ENCODE measurements at places on chromosomes 12 and 14.

GRCh38 chr12:92860521-92860920 lies 68.6 kb downstream of the EEA1 start:
- no peak for DNase-seq

DNA sequence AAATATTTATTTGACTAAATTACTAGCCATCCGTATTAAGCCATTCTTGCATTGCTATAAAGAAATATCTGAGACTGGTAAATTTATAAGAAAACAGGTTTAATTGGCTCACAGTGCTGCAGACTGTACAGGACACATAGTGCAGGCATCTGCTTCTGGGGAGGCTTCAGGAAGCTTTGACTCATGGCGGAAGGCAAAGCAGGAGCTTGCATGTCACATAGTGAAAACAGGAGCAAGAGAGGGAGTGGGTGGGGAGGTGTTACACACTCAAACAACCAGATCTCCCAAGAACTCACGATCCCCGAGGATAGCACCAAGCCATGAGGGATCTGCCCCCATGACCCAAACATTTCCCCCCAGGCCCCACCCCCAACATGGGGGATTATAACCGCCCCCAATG lies 26.7 kb upstream of the RAB21 start:
- no peak for DNase-seq

GRCh38 chr12:82619644-82620043 lies 67.1 kb upstream of the TMTC2 start:
- no peak for DNase-seq

DNA sequence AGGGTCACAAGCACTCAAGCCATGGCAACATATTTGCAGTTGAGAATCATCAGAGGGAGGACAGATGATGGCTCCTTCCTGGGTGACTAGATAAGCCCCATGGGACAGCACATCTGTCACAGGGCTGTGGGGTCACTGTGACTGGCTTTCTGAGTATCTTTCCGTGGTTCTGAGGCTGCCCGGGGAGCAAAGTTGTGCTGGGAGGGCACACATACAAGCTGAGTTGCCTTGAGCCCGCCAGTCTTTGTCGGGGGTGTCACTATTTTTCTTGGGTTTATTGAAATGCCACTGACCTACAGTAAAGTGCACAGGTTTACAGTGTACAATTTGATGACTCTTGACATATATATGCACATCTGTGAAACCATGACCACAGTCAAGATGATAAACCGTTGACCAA lies 17.2 kb upstream of the KIF26A start:
- no peak for DNase-seq

GRCh38 chr12:18799561-18799960 lies 61.6 kb downstream of the CAPZA3 start:
- no peak for DNase-seq

GRCh38 chr14:95471476-95471875 lies 45.0 kb downstream of the SYNE3 start:
- no peak for DNase-seq

DNA sequence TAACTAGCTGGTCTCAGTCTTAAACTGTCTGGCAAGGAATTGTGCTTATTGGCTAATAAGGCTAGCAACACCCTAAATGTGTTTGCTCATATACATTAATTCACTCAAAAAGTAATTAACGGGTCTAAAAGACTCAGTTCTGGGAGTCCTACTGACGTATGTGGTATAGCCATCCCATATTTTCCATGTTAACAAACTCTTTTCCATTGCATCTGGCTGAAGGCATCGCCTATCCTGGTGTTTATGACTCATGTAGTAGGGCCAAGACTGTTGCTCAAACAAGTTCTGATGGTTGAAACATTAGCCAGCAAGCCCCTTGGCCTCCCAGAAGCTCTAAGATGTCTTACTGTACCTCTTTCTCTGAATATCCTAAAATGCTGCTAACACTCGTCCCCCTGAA lies 98.5 kb downstream of the PHLDA1 start:
- no peak for DNase-seq

DNA sequence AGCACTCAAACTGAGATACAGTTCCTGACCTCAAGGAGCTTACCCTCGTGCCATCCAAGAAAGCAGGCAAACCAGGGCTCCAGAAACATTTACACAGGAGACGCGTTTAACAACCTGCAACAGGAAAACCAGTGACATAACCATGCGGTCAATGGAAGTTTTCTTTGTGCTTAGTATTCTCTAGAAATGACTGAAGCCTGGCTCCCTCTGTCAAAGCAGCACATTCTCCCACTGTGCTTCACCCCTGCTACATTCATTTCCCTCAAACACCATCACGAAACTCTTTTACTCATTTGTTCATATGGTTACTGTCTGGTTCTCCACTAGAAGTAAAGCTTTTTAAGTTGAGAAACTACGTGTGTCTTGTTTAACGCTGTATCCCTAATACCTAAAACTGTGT lies 161.3 kb upstream of the CCND2 start:
- no peak for DNase-seq

DNA sequence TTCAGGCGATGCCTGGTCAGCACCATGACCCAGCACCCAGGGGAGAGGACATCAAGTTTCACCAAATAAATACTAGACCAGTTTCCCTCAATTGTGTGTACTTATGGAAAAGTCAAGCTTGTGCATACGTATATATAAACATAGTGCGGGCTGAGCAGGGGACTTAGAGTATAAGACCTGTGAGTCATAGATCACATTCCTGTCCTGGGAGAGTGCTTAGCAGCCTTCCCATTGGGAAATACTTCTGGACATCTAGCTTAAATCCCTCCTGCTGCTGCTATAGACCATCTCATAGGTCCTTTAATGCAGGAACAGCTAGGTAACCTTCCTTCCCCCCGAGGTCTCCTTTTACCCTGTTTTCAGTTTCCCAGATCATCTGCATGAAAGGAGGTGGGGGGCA lies 51.9 kb downstream of the PRMT8 start:
- no peak for DNase-seq

Measured in thymus (tissue), 14 donors.